T-helper 17 cell (primary cell): ENCODE measurements at places on chromosomes 12 and 14.

DNA sequence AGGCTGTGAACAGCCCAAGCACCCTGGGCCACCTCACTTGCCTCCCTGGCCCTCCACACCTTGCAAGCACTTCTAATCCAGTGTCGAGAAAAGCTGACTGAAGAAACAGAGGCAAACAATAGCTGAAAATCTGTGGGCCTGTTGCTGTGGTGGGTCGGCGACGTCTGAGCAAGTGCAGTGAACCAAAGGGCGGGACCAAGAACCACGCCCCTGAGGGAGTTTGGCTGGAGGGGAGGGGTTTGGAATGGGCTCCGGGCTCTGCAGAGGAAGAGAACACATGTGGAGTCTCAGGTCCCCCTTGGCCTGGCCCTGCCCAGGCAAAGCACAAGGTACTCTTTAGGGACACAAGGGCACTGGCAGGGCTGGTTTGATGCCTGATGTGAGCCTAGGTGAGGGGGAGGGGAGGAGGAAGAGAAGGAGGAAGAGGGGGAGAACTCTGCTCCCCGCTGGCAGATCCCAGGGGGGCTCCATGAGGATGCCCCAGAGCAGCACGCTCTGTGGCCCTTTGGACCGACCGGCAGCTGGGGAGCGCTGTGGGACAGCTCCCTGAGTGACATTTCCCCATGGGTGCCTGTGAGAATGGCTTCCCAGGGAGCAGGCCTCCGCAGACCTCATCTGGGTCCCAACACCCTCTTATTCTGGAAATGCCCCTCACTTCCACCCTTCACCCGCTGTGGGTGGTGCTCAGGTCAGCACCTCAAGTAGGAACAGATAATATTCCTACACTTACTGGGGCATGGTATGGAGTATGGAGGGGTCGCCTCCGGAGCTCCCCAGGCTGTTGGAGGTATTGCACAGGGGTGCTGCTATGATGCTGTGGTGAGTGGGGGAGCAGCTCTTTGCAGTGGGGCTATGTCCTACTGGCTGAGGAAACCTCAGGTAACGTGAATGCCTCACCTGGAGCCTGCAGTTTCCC, 85.5 kb downstream of the CPSF2 start:
- no peak overlapping the region for H3K27ac ChIP-seq
- H3K4me3 ChIP-seq, result no peak overlapping the region
- H3K4me1 ChIP-seq, result no peaks in the 10 kb centered on the region
- peaks cover 2% of the 10 kb centered on the region for H3K36me3 ChIP-seq
- peaks cover 23% of the 10 kb centered on the region for H3K27me3 ChIP-seq

GRCh38 chr12:86931714-86932113, 675.5 kb upstream of the MGAT4C start:
- no peak overlapping the region for H3K27ac ChIP-seq
- no peak overlapping the region for H3K4me3 ChIP-seq
- H3K27me3 ChIP-seq, result no peaks in the 10 kb centered on the region
- DNase-seq, result no peak
- H3K36me3 ChIP-seq, result no peaks in the 10 kb centered on the region

DNA sequence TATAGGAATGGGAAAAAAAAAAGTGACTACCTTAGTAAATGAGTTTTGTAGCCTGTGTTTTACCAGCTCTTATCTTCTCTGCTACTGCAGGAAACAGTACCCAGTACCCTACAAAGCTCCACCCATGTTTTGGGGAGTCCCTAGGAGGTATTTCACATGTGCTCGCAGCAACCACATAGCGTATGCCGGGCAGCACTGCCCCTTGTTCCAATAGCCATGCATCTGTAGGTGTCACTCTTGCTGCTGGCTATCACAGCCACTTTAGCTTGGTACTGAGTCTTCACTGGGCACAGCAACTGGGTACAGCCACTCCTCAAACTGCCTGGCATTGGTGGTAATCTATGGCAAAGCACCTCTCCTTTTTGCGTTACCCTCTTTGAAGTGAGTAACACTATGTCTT, 2.0 kb upstream of the MDM1 start:
- DNase-seq, result no peak
- H3K36me3 ChIP-seq, result peaks cover 3% of the 10 kb centered on the region
- H3K27me3 ChIP-seq, result peaks cover 5% of the 10 kb centered on the region
- H3K4me3 ChIP-seq, result no peak overlapping the region

DNA sequence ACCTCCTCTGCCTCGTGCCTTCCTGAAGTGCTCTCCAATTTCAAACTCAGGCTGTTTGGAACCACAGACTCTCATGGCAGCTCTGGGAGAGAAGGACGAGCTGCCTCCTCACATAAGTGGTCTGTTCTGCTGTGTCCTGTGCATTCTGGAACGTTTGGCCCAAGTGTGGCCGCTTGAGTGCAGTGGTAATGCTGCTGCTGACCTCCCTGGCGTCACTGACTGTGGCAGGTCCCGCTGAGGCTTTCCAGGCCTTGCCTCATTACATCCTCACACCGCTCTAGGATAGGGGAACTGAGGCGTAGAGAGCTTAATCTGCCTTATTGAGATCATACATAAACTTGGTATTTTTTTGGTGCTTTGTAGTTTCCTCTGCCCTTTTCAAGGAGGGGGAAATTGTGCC, 14.2 kb downstream of the CCDC92 start:
- H3K4me1 ChIP-seq, result peaks cover 3% of the 10 kb centered on the region
- no peaks in the 10 kb centered on the region for H3K36me3 ChIP-seq
- no peak overlapping the region for H3K27ac ChIP-seq
- DNase-seq, result no peak
- H3K27me3 ChIP-seq, result no peaks in the 10 kb centered on the region
- H3K4me3 ChIP-seq, result no peak overlapping the region

GRCh38 chr14:104680056-104680805, 9.2 kb upstream of the INF2 start:
- peaks cover 21% of the 10 kb centered on the region for H3K4me1 ChIP-seq
- H3K27me3 ChIP-seq, result no peaks in the 10 kb centered on the region
- no peaks in the 10 kb centered on the region for H3K36me3 ChIP-seq
- H3K27ac ChIP-seq, result no peak overlapping the region

GRCh38 chr12:122942637-122943036, 23.6 kb downstream of the ABCB9 start:
- no peaks in the 10 kb centered on the region for H3K27me3 ChIP-seq
- H3K4me3 ChIP-seq, result no peak overlapping the region
- no peaks in the 10 kb centered on the region for H3K36me3 ChIP-seq

DNA sequence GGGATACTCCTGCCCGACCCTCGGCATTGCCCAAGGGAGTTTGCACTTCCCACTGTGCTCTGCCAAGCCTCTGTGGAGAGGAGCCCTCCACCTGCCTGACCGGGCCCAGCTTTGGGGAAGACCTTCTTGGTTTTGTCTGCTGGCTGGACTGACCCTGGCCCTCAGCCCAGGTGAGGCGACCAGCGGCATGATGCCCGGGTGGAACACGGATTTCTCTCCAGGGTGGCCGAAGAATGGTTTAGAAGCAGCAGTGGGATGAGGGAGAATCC, 15.6 kb downstream of the ZBTB42 start:
- H3K27me3 ChIP-seq, result no peaks in the 10 kb centered on the region
- peaks cover 18% of the 10 kb centered on the region for H3K4me1 ChIP-seq
- no peak for DNase-seq
- H3K4me3 ChIP-seq, result peak overlapping the region; percentile 89
- H3K36me3 ChIP-seq, result no peaks in the 10 kb centered on the region

DNA sequence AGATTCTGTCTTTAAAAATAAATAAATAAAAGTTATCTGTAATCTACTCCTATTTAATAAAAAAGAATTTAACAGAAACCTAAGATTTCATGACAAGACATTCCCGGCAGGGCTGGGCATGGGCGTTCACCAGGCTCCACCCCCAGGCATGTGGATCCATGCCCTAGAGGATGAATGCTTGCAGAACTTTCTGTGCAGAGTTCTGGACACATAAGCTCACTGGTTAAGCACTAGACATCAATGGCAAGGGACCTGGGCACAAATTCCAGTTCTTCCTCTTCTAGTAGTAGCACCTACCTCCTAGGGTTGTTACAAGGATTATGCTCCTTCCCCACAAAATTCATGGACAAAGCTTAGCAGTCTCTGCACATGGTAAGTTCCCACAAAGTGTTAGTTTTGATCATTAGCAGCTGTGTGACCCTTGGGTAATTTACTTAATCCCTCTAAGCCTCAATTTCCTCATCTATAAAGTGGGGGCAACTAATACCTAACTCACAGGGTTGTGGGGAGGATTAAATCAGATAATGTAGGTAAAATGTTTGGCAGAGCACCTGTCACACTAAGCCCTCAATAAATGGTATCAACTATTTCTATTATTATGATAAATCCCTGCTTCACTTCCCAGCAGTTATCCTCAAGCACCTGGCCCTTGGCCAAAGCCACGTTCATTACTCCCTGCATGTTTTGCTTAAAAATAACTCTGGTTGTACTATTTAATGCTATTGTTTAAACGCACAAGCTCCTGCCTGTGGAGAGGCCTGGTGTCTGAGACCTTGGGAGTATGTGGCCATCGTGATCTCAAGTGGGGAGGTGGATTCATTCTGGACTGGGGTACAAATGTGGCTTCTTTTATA, 9.8 kb downstream of the GALNT6 start:
- DNase-seq, result no peak
- no peak overlapping the region for H3K4me3 ChIP-seq
- H3K27ac ChIP-seq, result peak overlapping the region; percentile 32

GRCh38 chr12:95481072-95481471, 7.1 kb downstream of the METAP2 start:
- no peak overlapping the region for H3K4me3 ChIP-seq
- H3K27ac ChIP-seq, result peak overlapping the region; percentile 90
- H3K27me3 ChIP-seq, result no peaks in the 10 kb centered on the region
- DNase-seq, result no peak
- H3K4me1 ChIP-seq, result peaks cover 37% of the 10 kb centered on the region

- no peak overlapping the region for H3K4me3 ChIP-seq
- peaks cover 21% of the 10 kb centered on the region for H3K4me1 ChIP-seq
- no peak overlapping the region for H3K27ac ChIP-seq
- H3K36me3 ChIP-seq, result no peaks in the 10 kb centered on the region
- H3K27me3 ChIP-seq, result peaks cover 17% of the 10 kb centered on the region
Measured at GRCh38 chr14:72588521-72588920, 305.4 kb downstream of the DPF3 start.

DNA sequence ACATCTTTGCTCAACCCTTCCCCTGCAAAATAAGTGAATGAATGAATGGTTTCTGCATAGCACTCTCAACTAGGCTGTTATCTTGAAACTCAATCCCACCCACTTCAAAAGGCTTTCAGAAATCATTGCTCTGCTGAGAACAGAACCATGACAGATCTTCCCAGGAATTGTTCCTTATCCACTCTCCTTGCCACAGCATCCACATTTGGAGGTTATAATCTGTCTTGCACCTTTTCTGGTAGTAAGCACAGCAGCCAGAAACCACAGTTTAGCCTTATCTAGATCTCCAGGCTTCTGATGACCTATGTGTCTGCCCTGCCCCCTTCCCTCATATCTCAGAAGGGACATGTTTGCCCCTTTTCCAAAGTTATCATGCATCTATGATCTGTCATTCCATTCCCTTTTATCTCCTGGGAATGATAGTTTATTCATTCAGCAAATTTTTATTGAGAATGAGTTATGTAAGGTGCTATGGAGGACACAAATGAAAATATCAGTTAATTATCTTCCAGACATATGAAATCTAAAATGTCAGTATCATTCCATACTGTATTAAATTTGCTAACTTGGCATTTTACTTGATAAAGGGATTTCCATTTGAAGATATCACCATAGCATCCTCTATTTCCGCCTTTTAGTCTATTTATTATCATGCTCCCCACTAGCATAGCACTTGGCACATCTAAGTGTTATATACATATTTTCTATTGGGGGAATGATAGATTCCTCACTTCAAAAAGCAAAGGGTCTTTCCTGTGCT, 21.4 kb downstream of the LGR5 start:
- H3K36me3 ChIP-seq, result no peaks in the 10 kb centered on the region
- no peaks in the 10 kb centered on the region for H3K4me1 ChIP-seq
- H3K27ac ChIP-seq, result no peak overlapping the region
- no peak for DNase-seq

DNA sequence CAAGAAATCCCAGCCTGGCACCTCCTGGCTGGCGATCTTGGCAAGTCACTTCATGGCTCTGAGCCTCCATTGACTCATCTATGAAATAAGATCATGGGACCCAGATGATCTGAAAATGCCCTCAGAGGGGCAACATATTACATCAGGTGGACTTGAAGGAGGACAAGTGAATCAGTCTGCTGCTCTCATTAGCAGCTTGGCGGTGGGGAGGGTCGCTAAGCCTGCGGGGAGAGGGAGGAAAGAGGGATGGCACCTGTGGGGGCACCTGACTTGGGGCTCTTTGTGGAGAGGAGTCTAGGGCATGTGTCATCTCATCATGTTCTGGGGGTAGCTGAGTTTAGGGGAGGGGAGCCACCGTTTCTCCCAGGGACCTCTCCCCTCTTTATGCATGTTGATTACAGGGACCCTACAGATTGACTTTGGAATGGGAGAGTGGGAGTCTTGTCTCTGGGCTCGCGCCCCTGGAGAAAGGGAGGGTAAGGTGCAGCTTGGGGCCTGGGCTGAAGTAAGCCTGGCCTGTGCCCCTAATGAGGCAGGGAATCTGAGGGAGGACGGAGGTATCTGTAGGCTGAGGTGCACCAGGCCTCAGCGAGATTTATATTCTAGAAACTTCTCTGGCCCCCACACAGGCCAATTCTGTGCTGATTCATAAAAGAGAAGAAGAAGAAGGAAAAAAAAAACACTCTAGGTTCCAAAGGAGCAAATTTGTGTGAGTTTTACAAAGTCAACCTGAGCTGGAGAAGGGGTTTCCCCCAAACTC, 29.3 kb upstream of the BATF start:
- peaks cover 5% of the 10 kb centered on the region for H3K36me3 ChIP-seq
- DNase-seq, result no peak
- H3K4me1 ChIP-seq, result peaks cover 13% of the 10 kb centered on the region
- peak overlapping the region; percentile 85 for H3K27ac ChIP-seq
- no peak overlapping the region for H3K4me3 ChIP-seq
- peaks cover 12% of the 10 kb centered on the region for H3K27me3 ChIP-seq
